HT1080 (cell line): ENCODE measurements at places on chromosomes 7 and 10. TPM values are rescaled to one million over a fixed set of nuclear protein-coding genes. Genes with fewer than 3 reads are reported as not detected.

DNA sequence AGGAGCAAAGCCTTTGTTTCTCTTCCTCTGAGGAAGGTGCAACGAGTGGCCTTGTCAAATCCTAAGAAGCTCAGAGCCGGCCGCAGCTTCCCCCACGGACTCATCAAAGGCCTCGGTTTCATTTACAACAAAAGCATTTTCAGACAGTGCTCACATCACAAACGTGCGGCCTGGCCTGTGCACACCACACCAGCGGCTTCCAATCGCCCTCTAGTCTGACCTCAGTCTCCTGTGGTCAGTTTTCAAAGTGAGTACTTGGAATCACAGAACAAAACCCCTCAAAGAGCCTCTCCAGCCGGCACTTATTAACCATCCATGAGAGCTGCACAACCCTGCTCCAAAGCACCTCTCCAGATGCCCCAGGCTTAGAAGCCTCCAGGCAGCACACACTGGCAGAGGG is 3.3 kb downstream of the RADIL start:
- no peak for DNase-seq

Gene IPMK
- 3.1 and 3.7 TPM in 2 replicates for total RNA-seq

DNA sequence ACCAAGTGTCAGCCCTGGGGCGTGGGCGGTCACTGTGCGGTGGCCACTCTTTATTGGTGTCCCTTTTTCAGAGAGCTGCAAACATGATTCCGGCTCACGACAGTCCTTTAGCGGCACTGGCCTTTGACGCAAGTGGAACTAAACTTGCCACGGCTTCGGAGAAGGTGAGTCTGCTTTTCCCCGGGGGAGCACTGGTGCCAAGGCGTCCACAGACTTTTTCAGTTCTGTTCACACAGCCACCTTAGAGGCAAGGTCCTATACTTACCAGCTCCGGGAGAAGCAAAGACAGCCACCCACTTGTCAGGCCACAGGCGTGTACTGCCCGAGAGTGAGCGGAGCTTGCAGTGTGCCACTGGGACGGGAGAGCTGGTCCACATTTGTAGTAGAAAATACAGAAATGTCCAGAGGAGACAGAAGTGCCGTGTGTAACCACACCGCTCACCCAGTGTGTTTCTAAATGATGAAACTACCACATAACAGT is 27.9 kb downstream of the WIPI2 start:
- DNase-seq = no peak

DNA sequence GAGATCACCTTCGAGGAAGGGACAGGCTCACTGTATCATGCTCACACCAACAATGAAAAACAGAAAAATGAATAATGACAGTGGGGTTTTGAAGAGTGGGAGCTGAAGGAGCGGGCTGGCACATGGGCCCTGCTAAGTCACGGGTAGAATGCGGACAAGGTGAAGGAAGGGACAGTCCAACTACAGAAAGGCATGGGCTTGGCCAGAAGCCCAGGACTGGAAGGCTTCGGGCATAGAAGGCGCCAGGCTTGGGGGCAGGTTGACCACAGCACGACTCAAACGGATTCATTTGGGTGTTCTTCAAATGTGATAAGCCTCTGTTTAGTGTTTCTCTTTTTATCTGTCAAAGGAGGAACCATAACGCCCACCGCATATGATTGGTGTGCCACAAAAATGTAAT is 509.5 kb downstream of the CCSER2 start:
- DNase-seq = no peak

GRCh38 chr10:25875556-25876165 is 58.4 kb upstream of the MYO3A start:
- DNase-seq = peak; percentile 53

- DNase-seq = no peak
Observed at GRCh38 chr10:35712486-35712885, 70.4 kb upstream of the FZD8 start.

GRCh38 chr7:48077423-48077822 is 11.6 kb upstream of the UPP1 start:
- DNase-seq = no peak

- no peak for DNase-seq
Observed at GRCh38 chr10:83562381-83562780, 576.9 kb upstream of the GHITM start.

GRCh38 chr7:30322271-30323005 is 38.0 kb downstream of the ZNRF2 start:
- DNase-seq = no peak

DNA sequence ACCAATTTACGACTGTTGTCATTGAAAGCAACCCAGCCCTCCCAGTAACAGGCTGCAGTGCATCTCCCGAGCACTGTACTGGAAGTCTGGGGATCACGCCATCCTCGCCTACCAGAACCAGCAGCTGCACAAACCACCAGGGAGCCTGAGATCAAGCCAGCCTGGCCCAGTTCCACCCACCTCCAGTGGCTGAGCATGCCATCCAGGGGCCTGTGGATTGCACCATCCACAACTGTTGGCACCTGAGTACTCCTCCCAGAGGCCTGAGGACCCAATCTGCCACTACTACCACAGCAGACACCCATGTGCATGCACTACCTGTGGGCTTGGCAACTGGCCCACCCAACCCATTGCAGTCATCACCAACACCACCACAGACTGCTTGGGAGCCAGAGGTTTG is 44.2 kb downstream of the HERPUD2 start:
- DNase-seq = no peak
